Muscle of arm (tissue), 14 donors: ENCODE measurements at places on chromosomes 6 and 20.

GRCh38 chr6:101779051-101779844 is 385.7 kb downstream of the GRIK2 start:
- DNase-seq = no peak

- no peak for DNase-seq
Measured at GRCh38 chr6:139525415-139525814, 151.0 kb upstream of the CITED2 start.

GRCh38 chr6:98484696-98485095 is 349.7 kb upstream of the POU3F2 start:
- DNase-seq = no peak

DNA sequence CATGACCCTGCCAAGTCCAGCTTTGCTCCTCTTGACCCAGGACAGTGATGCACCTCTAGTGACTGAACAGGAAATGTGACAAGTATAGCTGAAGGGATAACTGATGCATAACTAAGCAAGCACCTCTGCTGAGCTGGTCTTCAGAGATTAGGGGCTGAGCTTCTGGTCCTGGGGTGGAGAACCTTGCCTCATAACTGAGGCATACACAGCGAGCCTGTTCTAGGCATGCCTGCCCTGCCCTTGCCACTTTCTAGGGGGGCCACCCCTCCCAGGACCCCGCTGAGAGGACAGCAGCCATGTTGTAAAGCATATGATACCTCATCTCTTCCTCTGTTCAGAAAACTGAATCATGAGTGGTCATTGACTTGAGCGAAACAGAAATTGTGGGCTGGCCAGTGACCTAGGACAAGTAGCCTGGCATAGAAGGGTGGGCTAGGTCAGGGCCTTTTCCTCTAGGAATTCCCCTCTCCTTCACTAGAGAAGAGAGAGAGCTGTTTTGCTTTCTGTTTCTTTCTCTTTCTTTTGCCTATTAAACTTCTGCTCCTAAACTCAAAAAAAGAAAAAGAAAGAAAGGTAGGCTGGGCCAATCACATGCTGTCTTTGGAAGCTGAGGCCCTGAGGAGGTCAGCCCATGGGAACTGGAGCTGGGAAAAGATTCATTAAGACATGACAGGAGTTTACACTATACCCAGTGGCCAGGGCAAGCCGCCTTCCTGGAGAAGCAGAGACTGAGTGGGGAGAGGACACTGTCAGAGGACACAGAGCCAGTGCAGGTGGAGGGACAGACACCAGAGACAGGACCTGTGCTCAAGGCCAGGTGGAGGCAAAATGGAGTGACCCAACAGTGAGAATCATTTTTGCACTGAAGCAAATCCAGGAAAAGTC is 23.1 kb downstream of the ALDH5A1 start:
- DNase-seq = no peak
